Stimulated activated CD8-positive, alpha-beta memory T cell treated with anti-CD3 and anti-CD28 coated beads, Interleukin-2, amount 100 ng/mL, for 48 hours (primary cell): ENCODE measurements at places on chromosomes 3 and 15.

DNA sequence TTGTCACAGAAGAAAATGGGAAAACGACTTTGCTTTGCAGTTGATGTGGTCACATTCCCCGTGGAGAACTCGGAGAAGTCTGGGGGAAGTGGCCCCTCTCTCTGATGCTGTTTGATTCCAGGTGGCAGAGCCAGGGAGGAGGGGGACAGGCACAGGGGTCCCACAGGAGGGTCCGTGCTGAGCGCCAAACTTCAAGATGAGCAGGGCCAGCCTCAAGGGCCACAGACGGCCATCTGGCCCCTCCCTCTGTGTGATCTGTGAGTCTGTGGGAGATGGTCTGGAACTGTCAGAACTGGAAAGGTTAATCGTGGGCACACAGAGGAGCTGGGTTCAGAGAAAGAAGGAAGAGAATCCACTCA, 23.1 kb upstream of the CORO2B start:
- no peak for DNase-seq

DNA sequence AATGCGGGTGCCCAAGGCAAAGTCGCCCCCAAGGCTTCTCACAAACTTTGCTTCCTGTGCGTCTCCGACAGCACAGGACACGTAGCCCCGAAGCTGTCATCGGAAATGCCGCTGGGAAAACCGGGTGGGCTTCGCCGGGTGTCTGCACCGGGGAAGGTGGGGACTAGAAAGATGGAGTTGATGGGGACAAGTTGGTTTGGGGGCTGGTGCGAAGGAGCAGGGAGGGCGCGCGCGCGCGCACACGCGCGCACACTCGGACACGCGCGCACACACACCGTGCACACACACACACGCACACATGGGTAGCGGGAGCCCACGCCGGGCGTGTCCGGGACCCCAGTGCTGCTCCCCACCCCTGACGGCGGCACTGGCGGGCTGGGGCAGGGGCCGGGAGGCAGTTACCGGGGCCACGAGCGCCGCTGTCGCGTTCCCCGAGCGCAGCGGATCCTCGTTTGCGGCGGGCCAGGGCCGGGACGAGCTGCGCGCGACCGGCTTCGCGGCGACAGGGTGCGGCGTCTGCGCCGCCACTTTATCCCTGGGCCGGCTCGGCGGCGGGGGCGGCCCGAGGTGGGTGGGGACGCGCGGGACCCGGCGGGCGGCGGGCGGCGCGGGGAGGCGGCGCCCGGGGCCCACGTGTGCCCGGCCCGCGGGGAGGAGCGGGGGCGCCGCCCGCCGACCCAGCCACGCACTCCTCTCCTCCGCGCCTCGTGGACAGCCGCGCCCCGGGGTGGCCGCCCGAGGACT, 539 bp upstream of the MGLL start:
- DNase-seq = no peak

DNA sequence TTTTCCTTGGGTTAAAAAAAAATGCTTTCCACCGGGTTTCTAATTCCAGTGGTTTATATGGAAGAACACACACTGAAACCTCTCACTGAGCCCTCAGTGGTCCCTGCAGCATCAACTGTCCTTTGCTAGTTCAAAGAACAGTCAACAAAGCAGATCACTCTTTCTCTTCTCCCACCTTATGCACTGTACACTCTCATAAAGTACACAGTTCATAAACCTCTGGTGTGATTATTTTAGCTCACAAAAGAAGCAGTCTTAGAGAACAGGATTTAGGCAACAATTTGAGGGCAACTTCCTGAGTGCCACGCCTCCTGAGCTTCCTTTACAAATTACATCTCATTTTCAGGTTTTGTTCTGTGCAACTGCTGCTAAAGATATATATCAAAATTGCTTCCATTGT, 728.4 kb upstream of the GOLIM4 start:
- no peak for DNase-seq

GRCh38 chr3:120894316-120895057, 13.5 kb upstream of the STXBP5L start:
- no peak for DNase-seq

DNA sequence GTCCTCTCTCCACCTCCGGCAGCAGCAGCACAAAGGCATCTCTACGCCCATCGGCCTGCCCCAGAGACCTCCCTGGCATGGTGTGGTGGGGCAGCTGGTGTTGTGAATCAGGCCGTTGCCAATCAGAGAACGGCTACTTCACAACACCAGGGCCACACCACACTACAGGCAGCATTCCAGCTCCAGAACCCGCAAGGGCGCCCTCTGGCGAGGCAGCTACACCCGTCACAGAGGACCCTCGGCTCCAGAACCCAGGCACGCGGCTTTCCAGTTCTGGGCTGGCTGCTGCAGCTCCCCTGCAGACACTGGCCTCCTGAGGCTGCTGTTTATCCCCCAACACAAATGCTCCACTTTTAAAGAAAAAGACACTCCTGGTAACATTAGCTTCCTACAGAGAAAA, 127.5 kb upstream of the TOPAZ1 start:
- peak; percentile 40 for DNase-seq

DNA sequence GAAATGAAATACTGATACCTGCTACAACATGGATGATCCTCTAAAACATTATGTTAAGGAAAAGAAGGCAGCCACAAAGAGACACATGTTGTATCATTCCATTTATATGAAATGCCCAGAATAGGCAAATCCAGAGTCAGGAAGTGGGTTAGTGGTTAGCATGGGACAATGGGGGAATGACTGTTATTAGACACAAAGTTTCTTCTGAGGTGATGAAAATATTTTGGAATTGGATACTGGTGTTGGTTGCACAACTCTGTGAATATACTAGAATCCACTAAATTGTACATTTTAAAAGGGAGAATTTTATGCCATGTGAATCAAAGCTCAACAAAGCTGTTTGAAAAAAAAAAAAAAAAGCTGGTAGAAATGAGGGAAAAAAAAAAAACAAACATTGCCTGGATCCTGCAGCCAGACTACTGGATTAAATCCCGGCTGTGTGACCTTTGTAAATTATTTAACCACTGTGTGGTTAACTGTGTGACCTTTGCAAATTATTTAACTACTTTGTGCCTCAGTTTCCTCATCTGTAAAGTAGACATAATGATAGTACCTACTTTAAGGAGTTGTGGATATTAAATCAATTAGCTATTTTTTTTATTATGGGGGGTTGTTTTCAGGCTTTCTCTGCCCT, 75.6 kb upstream of the PRICKLE2 start:
- no peak for DNase-seq

GRCh38 chr15:68818066-68818768, 2.5 kb downstream of the ANP32A start:
- DNase-seq = peak; percentile 48

- DNase-seq = no peak
These were observed 211.3 kb downstream of the MYRIP start for GRCh38 chr3:40020689-40021088.

- DNase-seq = no peak
These were observed 111.8 kb upstream of the LYSMD4 start for GRCh38 chr15:99845009-99845408.

DNA sequence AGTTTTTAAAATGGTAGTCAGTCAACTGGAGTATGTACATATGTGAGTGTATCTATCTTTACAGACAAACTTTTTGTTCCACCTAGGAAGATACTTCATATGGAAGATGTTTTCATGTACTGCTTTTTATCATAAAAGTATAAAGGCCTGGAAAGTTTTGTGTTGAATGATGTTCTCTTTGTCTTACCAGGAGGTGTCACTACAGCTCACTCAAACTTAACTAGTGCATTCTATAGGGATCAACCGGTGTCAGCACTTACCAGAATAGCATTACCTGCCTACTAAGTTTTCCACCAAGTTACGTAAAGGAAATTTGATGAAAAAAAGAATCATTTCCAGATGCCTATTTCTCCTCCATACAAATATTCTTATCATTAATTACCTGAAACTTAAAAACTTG, 522.6 kb upstream of the SEMA6D start:
- no peak for DNase-seq

GRCh38 chr15:49134683-49135341, 20.6 kb downstream of the COPS2 start:
- no peak for DNase-seq
